Calu3 (cell line): ENCODE measurements at places on chromosomes 7 and 10. TPM values are rescaled to one million over a fixed set of nuclear protein-coding genes. Genes with fewer than 3 reads are reported as not detected.

The CXCL12 gene
- total RNA-seq, result not detected in 2 replicates

The C10orf62 gene
- total RNA-seq, result 1.5 and 1.7 TPM in 2 replicates

The VPS41 gene
- 249 and 292 TPM in 2 replicates for total RNA-seq

The ANKRD30A gene
- total RNA-seq, result 0.10 TPM in 1 of 2 replicates, not detected in the other

- no peak for DNase-seq
These were observed 37.4 kb upstream of the GARS1 start for GRCh38 chr7:30557245-30557644.

GRCh38 chr10:42926843-42927242, 144.2 kb downstream of the BMS1 start:
- DNase-seq, result no peak

DNA sequence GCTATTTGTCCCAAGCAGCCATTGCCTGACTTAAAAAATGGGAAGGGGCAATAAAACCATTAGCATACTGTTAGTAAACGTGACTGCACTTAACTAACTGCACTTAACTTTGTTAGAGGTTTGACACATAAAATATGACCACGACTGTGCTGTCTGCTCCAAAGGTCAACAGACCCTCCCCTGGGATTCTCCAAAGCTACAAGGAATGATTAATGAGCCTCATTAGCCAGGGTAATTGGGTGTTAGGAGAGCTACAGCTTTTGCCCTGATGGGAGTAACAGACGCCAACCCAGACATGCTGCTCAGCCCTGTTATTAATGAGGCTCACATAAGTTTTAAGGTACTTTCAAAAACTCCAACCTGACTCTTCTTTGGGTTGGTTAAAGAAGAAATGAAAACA, 129.4 kb upstream of the PLPP4 start:
- no peak for DNase-seq

DNA sequence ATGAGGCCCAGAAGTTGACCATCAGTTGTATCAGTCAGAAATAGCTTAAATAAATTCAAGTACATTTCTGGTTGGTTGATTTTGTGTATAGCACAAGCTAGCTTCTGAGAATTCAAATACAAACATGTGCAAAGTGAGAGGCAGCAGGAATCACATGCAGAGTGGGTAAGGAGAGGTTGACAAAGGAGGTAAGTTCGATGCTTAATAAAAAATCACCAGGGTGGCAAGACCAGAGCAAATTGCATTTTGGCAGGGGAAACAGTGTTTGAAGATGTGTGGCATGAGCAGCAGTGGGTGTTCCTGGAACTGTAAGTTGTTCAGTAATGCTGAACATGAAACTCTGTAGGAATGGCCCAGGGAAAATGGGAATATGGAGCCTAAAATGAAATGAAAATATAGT, 52.6 kb downstream of the GNAI1 start:
- DNase-seq, result no peak

GRCh38 chr7:151038951-151039849, 9.1 kb upstream of the ASIC3 start:
- peak; percentile 91 for DNase-seq

DNA sequence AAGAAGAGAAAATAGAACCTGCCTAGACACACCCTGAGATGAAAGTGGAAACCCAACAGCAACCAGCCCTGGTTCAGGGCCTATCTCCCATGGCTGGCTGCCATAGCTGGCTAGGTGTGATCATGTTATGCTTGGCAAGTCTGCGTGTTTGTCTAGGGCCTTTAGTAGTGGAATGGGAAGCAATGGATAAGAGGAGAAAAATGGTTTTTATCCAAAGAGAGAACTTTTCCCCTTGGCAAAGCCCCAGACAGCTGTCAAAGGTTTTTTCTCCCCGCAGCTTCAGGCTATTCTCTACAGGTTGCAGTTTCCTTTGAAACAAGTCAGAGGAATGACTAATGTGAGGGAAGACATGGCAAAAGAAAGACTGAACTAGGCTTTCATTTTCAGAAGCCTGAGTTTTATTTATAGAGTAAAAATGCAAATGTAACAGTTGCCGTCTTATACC, 161.5 kb downstream of the SEMA3D start:
- DNase-seq, result no peak

DNA sequence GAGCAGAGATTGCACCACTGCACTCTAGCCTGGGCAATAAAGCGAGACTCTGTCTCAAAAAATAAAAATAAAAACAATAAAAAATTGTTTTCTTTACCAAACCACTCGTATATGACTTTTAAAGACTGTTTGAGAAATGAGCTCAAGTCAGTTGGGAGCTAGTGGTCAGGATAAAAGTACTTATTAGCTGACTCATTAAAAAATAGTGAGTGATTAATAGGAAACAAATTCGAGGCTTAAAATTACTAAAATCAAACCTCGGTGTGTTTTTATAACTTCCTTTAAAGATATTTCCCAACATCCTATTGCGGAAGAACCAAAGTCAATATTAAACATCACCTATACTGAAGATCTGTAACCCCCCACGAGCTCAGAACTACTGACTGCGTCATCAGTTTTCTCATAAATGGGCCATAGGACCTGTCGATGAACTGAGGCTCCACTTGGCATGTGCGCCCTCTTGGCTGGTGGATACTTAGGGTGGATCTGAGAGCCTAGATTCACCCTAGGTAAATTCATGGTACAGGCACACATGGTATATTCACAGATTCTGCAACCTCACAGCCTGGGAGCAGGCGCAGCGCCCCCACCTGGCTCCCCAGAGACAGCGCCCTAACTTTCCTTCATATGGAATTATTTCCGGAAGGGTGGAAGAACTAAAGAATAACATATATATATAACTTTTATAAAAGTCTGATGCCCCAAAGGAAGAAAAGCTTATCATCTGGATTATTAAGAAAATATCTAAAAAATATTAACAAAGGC, 9.2 kb downstream of the MKI67 start:
- DNase-seq, result no peak

DNA sequence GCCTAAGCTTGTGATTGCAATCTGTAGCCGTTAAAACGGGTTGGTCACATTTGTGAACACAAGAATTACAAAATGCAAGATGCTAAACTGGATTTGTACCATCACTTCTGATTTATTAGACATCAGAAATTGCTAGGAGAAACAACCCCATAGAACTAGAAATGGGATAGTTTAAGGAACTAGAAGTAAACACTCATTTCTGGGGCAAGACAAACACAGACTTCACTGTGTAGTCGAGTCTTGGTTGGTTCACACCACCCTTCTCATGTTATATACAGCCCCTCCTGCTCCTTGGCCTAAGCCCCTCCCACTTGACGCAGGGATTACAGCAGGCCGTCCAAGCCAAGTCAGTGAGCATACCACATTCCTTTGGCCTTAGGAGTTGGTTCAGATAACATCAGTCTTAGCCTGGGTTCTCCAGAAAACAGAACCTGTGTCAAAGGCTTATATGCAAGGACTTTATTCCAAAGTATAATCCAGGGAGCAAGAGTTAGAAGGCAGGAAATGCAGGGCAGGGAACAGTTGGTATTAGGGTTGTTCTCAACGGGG, 2.0 kb upstream of the NRAP start:
- peak; percentile 16 for DNase-seq

- no peak for DNase-seq
These were observed 466.3 kb downstream of the ARL4A start for GRCh38 chr7:13153742-13154141.

DNA sequence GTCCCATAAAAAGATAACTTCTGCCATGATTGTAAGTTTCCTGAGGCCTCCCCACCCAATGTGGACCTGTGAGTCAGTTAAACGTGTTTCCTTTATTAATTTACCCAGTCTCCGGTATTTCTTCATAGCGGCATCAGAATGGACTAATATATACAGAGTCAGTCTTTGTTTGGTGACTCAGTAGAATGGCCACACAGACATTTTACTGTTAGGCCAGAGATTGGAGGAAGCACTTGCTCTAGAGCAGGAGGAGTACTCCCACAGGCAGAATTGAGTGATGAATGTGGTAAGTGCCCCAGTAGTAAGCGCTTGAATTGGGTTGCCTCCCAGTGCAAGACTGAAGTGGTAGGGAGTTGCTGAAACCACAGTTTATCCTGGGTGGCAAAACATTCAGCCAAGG, 149.5 kb upstream of the SMIM30 start:
- no peak for DNase-seq

- no peak for DNase-seq
These were observed 35.0 kb upstream of the DGKB start for GRCh38 chr7:14937581-14937980.

DNA sequence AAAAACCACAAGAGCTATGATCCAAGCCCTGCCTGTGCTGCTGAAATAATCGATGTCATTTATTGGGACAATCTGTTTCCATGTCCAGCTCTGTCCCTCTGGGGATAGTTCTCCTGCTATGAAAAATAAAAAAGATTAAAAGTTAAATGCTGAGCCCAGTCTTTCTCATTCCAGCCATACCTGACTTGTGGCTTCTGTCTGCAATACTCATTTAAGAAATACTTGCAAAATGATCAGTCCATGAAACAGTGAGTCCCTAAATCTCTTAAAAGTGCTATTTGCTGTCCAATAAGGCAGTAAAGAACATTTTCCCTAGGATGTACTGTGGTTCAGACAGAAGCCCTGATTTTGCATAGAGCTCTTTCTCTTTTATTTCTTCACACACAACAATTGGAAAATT, 91.7 kb downstream of the SLC16A9 start:
- DNase-seq, result no peak
